Retina (tissue), 1 donor: ENCODE measurements at places on chromosomes 16 and 17.

DNA sequence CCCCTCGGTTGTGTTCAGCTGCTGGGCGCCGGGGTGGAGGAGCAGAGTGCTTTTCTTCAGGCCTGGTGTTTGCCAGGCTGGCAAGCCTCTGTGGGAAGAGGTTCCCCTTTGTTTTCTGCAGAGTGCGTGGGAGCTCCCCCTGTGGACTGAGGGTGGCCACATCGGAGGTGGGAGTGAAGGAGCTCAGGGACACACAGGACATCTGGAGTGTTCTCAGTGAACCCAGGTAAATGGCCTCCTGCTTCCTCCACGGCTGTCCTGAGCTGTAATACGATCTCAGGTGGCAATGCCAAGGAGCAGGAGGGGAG lies 39.2 kb upstream of the IRF8 start:
- DNase-seq = no peak

DNA sequence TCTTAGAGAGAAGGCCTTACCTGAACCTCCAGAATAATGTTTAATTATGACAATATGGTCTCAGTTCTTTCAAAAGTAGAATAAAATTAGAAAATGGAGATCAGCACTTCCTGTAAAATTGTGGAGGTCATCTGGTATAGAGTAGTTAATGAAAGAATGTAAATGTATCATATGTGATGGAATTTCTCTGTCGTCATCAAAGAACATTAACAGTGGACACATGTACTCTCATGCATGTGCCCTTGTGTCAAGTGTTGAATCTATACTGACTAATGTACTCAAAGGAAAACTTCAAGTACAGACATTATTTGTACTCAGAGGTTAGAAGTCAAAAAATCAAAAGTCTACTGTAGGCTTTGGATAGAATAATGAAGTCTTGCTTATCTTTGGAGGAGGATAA lies 129.2 kb upstream of the MYOCD start:
- no peak for DNase-seq

GRCh38 chr16:58062821-58063220 lies 37.3 kb downstream of the MMP15 start:
- no peak for DNase-seq

DNA sequence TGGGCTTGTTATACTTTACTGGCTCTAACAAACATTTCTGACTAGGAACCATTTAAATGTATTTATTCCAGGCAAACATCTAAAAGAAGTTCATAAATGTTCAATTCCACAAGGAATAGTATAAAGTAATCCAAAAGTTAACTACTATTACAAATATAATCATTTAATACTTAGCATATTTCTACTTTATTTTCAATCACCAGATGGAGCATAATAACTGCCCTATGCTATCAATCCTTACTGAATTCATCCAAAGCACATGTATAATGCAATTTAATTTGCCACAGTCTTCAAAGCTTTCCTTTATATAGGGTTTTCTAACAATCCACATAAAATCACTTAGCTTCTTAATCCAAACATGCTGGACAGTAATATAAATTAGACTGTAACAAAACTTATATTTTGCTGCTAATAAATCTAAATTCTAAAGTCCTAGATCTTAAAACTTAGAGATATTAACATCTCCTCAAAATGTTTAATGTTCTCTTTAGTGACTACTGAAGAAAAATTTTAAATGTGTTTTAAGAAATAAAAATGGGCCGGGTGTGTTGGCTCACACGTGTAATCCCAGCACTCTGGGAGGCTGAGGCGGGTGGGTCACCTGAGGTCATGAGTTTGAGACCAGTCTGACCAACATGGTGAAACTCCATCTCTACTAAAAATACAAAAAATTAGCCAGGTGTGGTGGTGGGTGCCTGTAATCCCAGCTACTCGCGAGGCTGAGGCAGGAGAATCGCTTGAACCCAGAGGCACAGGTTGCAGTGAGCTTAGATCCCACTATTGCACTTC lies 5.9 kb downstream of the MEIOB start:
- no peak for DNase-seq

GRCh38 chr16:65688301-65688700 lies 566.4 kb upstream of the CDH11 start:
- DNase-seq = no peak

GRCh38 chr17:33494151-33494550 lies 201.1 kb upstream of the ASIC2 start:
- DNase-seq = no peak

GRCh38 chr17:42045719-42046118 lies 4.7 kb downstream of the C17orf113 start:
- no peak for DNase-seq

DNA sequence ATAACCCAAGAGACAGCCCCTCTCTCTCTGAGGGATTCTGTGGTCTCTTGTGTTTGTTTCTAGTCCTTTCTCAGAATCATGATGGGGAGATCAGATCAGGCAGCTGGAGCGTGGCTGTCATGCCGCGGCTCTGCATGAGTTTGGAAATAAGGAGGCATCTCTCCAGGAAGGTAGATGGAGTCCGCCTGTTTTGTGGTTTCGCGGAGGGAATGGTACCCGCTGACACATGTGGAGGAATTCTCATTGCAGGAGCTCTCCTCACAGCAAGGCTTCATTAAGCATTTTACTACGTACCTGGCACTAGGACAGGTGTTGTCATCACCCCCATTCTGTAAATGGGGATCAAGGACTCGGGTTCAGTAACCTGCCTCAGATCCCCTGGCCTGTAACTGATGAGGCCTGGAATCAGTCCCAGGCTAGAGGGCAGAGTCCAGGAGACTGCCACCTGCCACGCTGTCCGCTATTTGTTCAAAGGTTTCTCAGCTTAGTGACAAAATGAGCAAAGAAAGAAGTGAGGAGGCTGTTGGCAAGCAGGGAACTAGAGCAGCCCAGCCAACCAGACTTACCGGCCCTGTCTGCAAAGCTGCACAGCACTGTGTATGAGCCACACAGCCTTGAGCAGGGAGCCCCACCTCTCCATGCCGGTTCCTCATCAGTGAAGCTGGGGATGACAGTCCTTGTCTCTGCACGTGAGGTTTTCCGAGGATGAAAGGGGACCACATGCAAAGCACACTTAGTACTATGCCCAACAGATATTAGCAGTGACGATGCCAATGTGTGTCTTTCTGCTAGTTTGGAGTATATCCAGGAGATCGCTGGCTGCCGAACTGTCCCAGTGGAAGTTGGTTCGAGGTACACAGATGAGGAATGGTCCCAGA lies 11.0 kb downstream of the KDM8 start:
- DNase-seq = no peak

DNA sequence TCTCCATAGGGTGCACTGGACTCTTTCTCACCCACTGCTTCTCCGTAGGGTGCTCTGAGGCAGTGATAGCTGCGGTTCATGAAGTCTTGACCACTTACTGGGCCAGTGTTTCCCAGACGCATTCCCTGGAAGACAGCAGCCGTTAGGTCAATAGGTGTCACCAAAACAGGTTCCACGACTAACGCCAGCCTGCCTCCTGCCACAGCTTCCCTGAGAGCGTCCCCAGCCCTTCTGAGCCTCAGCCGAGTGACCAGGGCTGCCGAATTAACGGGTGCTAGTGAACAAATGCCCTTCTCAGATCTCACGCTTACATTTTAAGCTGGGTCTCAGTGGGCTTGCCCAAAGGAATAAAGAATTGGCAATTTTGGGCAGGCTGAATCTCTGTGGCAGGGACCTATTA lies 188.7 kb upstream of the TNRC6C start:
- DNase-seq = no peak

DNA sequence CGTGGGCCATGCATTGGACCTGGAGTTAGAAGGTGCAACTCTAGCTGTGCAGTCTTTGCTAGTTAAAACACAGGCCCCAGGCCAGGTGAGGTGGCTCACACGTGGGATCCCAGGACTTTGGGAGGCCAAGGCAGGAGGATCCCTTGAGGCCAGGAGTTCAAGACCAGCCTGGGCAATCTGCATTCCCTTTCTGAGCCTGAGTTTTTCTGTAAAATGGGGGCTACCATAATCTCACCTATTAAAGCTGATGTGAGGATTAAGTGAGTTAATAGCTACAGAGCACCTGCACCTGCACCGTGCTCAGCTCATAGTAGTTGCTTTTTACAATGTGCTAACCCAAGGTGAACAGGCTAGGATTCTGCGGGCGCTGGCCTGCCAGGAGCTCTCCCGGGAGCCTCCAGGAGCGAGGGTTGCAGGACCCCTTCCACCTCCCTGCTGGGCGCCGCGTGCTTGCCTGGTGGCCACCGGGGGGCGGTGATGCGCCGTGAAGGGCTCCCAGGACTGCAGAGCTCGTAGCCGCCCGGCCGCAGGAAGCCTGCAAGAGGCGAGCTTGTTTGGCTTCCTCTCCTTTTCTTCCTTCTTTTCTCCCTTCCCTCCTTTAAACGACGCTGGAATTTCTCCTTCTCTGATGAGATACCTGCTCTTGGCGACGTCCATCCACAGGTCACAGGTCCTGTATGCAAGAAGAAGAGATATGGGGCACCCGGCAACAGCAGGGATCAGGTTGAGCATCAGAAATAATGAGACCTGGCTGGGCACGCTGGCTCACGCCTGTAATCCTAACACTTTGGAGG lies 51.3 kb downstream of the ZFP90 start:
- peak; percentile 81 for DNase-seq

GRCh38 chr17:76397687-76398522 lies 13.5 kb downstream of the SPHK1 start:
- DNase-seq = peak; percentile 84

- no peak for DNase-seq
Observed at GRCh38 chr16:9840761-9841665, 341.2 kb downstream of the GRIN2A start.

DNA sequence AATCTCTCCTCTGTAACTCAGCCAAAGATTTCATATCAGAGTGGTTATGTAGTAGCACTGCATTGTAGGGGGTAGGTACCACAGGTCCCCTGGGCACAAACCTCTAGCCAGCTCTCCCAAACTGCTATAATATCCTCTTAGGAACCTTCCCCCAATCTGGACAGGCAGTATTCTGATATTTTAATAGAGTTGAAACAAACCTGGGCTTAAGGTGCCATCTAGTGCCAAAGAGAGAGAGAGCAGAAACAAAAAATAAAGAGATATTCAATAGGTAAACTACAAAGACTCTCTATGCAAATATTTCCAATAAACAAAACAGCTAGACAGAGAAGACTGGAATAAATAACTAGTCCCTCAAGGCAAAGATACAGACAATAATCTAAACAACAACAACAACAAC lies 1070.0 kb downstream of the CDH11 start:
- DNase-seq = peak; percentile 1

- no peak for DNase-seq
Observed at GRCh38 chr16:21645261-21645721, 7.1 kb downstream of the IGSF6 start.
